Prostate gland (tissue), 2 donors: ENCODE measurements at places on chromosomes 7 and 10.

DNA sequence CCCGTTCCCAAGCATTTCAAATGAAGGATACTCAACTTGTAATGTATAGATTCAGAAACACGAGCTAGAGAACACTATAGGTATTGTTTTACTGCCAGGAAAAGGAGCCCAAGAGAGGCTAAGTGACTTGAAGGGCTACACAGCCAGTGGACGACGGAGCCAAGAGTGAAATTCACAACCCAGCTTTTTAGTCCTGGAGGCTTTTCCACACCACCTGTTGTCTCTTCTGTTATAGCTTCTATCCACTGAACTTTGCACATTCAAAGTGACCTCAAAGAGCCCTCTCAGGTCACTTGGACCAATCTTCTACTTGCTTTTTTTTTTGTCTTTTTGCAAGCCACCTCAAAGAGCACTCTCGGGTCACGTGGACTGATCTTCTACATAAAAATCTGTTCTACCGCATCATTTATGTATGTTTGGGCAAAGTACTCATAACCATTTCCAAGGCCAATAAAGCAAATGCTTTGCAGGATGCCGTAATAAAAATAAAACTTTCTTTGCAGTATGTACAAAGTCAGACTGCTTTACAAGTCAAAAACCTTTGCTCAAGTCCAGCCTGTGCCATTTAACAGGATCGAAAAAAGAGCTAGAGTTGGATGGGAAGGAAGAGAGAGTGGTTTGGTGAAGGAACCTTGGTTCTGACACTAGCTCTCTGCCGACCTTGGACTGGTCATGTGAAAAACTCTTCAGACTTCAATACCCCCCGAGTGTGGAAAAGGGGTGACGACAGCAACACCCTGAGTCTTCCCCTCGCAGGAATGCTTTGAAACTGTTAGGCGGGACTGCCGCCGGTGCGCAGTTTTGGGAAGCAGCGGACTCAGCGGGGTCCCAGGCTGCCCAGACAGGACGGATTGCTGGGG lies 821 bp downstream of the SLC35B4 start:
- peak overlapping the region; percentile 82 for H3K27ac ChIP-seq
- H3K27me3 ChIP-seq, result no peaks in the 10 kb centered on the region
- no peaks in the 10 kb centered on the region for H3K36me3 ChIP-seq
- peaks cover 3% of the 10 kb centered on the region for H3K4me1 ChIP-seq
- H3K4me3 ChIP-seq, result peak overlapping the region; percentile 86
- no peak for DNase-seq

GRCh38 chr10:93745408-93746065 lies 12.2 kb upstream of the LGI1 start:
- no peaks in the 10 kb centered on the region for H3K36me3 ChIP-seq
- no peaks in the 10 kb centered on the region for H3K27me3 ChIP-seq
- no peaks in the 10 kb centered on the region for H3K4me1 ChIP-seq
- no peak for DNase-seq
- no peak overlapping the region for H3K4me3 ChIP-seq
- H3K27ac ChIP-seq, result no peak overlapping the region

DNA sequence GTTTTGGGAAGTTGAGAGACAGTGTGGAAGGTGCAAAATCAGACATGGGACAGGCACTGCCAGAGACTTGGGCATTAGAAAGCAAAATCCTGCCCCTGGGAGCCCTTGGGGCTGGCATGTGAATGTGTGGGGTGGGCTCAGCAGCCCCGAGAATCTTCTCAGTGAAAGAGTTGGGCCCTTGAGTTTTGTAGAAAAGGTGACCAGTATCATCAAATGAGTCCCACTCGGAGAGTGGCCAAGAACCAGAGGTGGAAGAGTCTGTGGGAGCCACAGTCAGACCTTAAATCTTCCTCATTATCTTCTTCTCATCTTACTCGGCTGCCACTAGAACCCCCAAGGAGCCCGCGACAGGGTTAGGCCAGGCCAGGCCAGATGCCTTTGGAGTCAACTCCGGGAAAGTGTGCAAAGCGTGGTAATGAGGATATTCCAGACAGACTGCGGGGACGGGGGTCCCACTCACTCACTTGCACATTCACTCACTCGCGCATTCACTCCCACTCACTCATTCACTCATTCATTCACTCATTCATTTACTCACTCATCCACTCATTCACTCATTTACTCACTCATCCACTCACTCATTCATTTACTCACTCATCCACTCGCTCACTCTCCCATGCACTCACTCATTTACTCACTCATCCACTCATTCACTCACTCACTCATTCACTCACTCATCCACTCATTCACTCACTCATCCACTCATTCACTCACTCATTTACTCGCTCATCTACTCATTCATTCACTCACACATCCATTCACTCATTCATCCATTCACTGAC lies 74.9 kb downstream of the CARD11 start:
- H3K27ac ChIP-seq, result no peak overlapping the region
- no peak for DNase-seq
- H3K27me3 ChIP-seq, result no peaks in the 10 kb centered on the region

- H3K4me1 ChIP-seq, result no peaks in the 10 kb centered on the region
- no peaks in the 10 kb centered on the region for H3K36me3 ChIP-seq
- H3K4me3 ChIP-seq, result no peak overlapping the region
- H3K27ac ChIP-seq, result no peak overlapping the region
- DNase-seq, result no peak
These were observed 25.1 kb upstream of the DNAJB12 start for GRCh38 chr10:72379776-72380175.

- H3K36me3 ChIP-seq, result no peaks in the 10 kb centered on the region
- H3K4me1 ChIP-seq, result peaks cover 12% of the 10 kb centered on the region
- no peak overlapping the region for H3K4me3 ChIP-seq
- DNase-seq, result no peak
These were observed 19.4 kb upstream of the PAX2 start for GRCh38 chr10:100725869-100726426.

GRCh38 chr7:151013733-151014497 lies 10.4 kb downstream of the ATG9B start:
- peak overlapping the region; percentile 3 for H3K4me3 ChIP-seq
- no peak overlapping the region for H3K27ac ChIP-seq
- no peaks in the 10 kb centered on the region for H3K36me3 ChIP-seq
- peaks cover 6% of the 10 kb centered on the region for H3K27me3 ChIP-seq

GRCh38 chr10:19498393-19499290 lies 317.6 kb upstream of the PLXDC2 start:
- H3K4me1 ChIP-seq, result peaks cover 7% of the 10 kb centered on the region
- no peak overlapping the region for H3K4me3 ChIP-seq
- no peak overlapping the region for H3K27ac ChIP-seq

GRCh38 chr7:158479021-158479663 lies 108.5 kb downstream of the PTPRN2 start:
- no peak overlapping the region for H3K4me3 ChIP-seq
- no peaks in the 10 kb centered on the region for H3K36me3 ChIP-seq
- no peak overlapping the region for H3K27ac ChIP-seq
- H3K4me1 ChIP-seq, result no peaks in the 10 kb centered on the region

GRCh38 chr10:86419101-86419500 lies 52.5 kb upstream of the GRID1 start:
- H3K27ac ChIP-seq, result no peak overlapping the region
- H3K4me3 ChIP-seq, result no peak overlapping the region
- H3K27me3 ChIP-seq, result no peaks in the 10 kb centered on the region

GRCh38 chr7:128084896-128085608 lies 53.8 kb upstream of the LRRC4 start:
- H3K36me3 ChIP-seq, result peaks cover 3% of the 10 kb centered on the region
- H3K4me1 ChIP-seq, result no peaks in the 10 kb centered on the region
- no peaks in the 10 kb centered on the region for H3K27me3 ChIP-seq
- DNase-seq, result no peak
- no peak overlapping the region for H3K4me3 ChIP-seq

GRCh38 chr7:129271500-129272355 lies 46.9 kb downstream of the AHCYL2 start:
- peak; percentile 56 for DNase-seq
- no peak overlapping the region for H3K27ac ChIP-seq
- H3K4me1 ChIP-seq, result no peaks in the 10 kb centered on the region

DNA sequence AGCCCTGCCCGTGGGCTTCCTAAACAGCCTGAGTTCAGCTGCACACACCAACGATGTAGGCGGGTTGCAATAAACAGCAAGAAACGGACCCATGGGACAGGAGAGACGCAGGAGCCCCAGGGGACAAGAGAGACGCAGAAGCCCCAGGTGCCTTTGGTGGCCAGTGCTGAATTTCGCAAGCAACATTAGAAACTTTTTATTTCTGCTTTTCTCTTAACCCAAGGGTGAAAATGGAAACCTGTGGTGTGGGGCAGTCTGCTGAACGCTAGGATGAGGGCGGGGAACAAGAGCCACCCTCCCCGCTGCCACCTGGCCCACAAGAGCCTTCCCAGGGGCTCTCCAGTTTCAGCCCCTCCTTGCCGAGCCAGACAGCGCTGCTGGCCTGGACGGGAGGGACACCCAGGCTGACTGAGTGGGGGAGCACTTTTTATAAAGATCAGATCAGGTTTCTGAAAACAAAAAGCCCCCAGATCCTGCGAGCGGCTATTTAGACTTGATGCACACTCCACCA lies 20.0 kb upstream of the GPR146 start:
- H3K4me3 ChIP-seq, result no peak overlapping the region
- no peaks in the 10 kb centered on the region for H3K27me3 ChIP-seq
- DNase-seq, result no peak

GRCh38 chr10:47035819-47036337 lies 124.7 kb downstream of the PTPN20 start:
- no peak overlapping the region for H3K4me3 ChIP-seq
- H3K27ac ChIP-seq, result no peak overlapping the region
- H3K4me1 ChIP-seq, result no peaks in the 10 kb centered on the region
- H3K36me3 ChIP-seq, result no peaks in the 10 kb centered on the region

- H3K36me3 ChIP-seq, result no peaks in the 10 kb centered on the region
- H3K27ac ChIP-seq, result no peak overlapping the region
- no peak overlapping the region for H3K4me3 ChIP-seq
- H3K4me1 ChIP-seq, result no peaks in the 10 kb centered on the region
- no peaks in the 10 kb centered on the region for H3K27me3 ChIP-seq
These were observed 36.0 kb upstream of the NPFFR1 start for GRCh38 chr10:70319824-70320223.

DNA sequence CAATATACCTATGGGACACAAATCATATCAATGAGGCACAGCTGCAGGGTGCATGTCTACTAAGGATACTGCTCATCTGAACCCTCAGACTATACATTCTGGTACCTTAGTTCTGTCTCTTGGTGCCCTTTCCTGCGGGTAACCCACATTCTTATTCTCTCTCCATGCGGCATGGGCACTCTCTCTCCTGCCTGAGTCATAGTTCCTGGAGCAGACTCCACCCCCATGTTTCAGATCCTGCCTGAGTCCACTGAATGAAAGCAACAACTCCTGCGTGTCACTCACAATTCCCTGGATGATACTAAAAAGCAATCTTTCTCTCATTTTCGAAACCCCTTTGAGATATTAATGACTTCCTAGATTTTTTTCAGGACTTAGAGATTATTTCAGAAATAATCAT lies 653.1 kb upstream of the C7orf33 start:
- no peaks in the 10 kb centered on the region for H3K4me1 ChIP-seq
- H3K27me3 ChIP-seq, result no peaks in the 10 kb centered on the region
- no peak overlapping the region for H3K4me3 ChIP-seq

DNA sequence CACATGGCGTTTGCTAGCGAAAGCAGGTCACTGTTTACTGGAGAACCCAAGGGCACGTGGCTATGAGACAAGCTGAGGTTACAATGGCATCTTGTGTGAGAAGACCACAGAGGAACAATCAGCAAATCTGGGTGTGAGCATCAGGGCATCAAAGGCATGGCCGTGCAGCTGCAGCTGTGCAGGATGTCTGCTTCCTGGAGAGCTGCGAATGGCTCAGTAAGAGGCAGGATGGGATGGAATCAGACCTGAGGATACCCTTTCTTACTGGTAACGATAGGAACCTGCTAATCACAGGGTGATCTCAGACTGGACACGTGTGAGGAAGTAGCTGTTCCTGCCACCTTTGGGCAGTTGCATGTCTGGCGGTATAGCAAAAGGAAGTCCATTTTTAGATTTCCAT lies 119.5 kb downstream of the RNF216 start:
- H3K4me3 ChIP-seq, result no peak overlapping the region
- no peak for DNase-seq

GRCh38 chr10:21130108-21130507 lies 233.0 kb upstream of the NEBL start:
- no peak overlapping the region for H3K4me3 ChIP-seq
- no peak overlapping the region for H3K27ac ChIP-seq
- DNase-seq, result no peak
- no peaks in the 10 kb centered on the region for H3K27me3 ChIP-seq
- H3K4me1 ChIP-seq, result no peaks in the 10 kb centered on the region

- H3K27me3 ChIP-seq, result no peaks in the 10 kb centered on the region
- no peaks in the 10 kb centered on the region for H3K4me1 ChIP-seq
- H3K4me3 ChIP-seq, result no peak overlapping the region
These were observed 23.3 kb downstream of the PRTFDC1 start for GRCh38 chr10:24929056-24929544.

DNA sequence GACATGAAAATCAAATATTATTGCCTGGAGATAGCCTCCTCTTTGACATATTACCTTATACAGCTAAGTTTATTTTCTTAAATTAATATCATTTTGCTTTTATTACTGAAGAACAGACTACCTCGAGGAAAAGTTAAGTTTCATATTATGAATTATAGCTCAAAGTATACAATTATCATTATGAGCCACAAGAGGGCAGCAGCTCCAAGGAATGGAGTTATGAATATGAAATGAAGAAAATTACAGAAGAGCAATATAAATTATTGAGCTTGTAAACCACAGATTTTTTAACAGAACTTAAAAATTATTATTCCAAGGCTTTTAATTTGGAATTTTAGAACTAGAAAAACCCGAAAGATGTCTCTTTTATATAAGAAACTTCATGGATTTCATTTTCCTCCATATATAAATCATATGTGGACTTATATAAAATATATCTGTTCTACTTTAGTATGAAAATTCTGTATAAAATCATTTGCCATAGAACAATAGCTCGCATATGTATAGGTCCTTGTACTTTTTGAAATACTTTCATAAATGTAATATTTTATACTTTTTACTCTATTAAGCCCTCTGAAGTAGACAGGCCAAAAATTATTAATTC lies 40.1 kb downstream of the IQUB start:
- no peak overlapping the region for H3K27ac ChIP-seq
- H3K36me3 ChIP-seq, result no peaks in the 10 kb centered on the region
- DNase-seq, result peak; percentile 24
- no peaks in the 10 kb centered on the region for H3K27me3 ChIP-seq
- no peak overlapping the region for H3K4me3 ChIP-seq
- no peaks in the 10 kb centered on the region for H3K4me1 ChIP-seq

GRCh38 chr10:3898821-3899220 lies 113.8 kb upstream of the KLF6 start:
- H3K27me3 ChIP-seq, result no peaks in the 10 kb centered on the region
- H3K27ac ChIP-seq, result no peak overlapping the region
- no peak overlapping the region for H3K4me3 ChIP-seq
- no peaks in the 10 kb centered on the region for H3K4me1 ChIP-seq

GRCh38 chr7:73556208-73557107 lies 1.0 kb downstream of the BCL7B start:
- H3K27me3 ChIP-seq, result no peaks in the 10 kb centered on the region
- DNase-seq, result no peak
- H3K4me3 ChIP-seq, result peak overlapping the region; percentile 97
- peak overlapping the region; percentile 98 for H3K27ac ChIP-seq
- H3K36me3 ChIP-seq, result no peaks in the 10 kb centered on the region

GRCh38 chr10:45373003-45373575 lies 927 bp upstream of the ALOX5 start:
- H3K4me3 ChIP-seq, result peak overlapping the region; percentile 32
- H3K27ac ChIP-seq, result no peak overlapping the region
- DNase-seq, result no peak
- no peaks in the 10 kb centered on the region for H3K36me3 ChIP-seq

- no peak overlapping the region for H3K27ac ChIP-seq
- no peak for DNase-seq
- no peak overlapping the region for H3K4me3 ChIP-seq
- no peaks in the 10 kb centered on the region for H3K4me1 ChIP-seq
- H3K36me3 ChIP-seq, result no peaks in the 10 kb centered on the region
- H3K27me3 ChIP-seq, result no peaks in the 10 kb centered on the region
These were observed 17.3 kb downstream of the CYP2W1 start for GRCh38 chr7:999941-1000935.
